HTR-8/SVneo (cell line): ENCODE measurements at places on chromosomes 3 and 15.

- DNase-seq: no peak
Measured at GRCh38 chr15:85891470-85891869, 96.7 kb upstream of the KLHL25 start.

DNA sequence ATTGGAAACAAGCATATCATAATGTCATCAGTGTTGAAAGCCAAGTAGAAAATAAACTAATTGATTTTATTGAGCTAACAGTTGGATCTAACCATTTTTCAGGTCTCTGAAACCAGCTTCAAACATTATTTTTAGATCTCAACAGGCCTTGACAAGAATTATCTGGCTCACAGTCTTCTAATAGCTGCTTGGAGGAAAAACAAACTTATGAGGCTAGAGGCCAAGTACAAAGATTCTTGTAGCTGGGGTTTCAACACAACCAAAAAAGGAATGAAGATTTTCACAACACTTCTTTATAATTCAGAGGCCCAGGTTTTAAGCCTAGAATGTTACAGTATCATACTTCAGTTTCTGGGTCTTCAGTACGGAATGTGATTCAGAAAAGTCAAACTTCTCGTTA, 3.7 kb downstream of the SETMAR start:
- no peak for DNase-seq

GRCh38 chr3:11297126-11297525, 24.9 kb downstream of the ATG7 start:
- no peak for DNase-seq

DNA sequence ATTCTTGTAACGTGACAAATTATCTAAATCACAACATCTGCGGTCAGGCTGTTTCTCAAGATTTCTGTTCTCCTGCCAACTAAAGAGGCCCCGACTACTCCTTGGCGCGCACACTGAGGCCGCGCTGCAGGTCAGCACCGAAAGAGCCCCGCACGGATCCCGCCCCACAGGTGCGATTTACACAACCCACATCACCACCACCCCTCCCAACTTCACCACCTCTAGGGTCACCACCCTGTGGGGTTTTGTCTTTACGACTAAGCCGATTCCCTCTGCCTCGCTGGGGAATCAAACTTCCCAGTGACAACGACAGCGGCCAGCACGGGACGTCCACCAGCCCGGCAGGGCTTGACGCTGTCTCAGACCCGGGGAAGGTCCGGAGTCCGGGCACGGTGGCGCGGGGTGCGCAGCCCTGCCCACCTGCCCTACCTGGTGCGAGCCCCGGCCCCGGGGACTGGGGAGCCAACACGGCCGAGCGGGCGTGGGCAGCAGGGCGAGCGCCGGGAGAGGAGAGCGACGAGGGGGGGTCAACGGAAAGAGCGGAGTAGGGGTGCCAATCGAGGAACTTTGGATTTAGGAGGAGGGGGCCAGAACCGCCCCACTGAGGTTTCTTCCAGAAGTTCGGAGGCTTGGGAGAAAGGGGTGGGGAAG, 764 bp downstream of the UACA start:
- peak; percentile 35 for DNase-seq

GRCh38 chr3:84245789-84246188, 713.0 kb upstream of the CADM2 start:
- no peak for DNase-seq

- no peak for DNase-seq
Measured at GRCh38 chr3:40306336-40306735, 3.2 kb upstream of the EIF1B start.

GRCh38 chr3:194982472-194982871, 288.5 kb downstream of the XXYLT1 start:
- no peak for DNase-seq

DNA sequence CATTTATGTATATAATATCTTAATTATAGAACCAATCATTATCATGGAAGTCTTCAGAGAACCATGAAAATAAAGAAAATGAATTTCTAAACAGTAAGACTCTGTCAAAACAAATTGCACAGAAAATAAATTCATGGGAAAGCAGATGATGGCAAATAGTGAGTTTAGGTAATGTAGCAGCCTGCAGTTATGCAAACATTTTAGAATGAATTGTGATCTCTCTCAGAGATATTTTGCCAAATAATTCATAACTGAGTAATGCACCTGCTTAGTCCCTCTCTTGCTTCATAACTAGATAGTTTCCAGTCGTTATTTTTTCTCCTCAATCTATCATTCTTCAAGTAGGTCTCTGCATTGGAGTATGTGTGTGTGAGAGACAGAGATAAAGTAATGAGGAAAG, 492.7 kb upstream of the THBS1 start:
- DNase-seq: no peak

DNA sequence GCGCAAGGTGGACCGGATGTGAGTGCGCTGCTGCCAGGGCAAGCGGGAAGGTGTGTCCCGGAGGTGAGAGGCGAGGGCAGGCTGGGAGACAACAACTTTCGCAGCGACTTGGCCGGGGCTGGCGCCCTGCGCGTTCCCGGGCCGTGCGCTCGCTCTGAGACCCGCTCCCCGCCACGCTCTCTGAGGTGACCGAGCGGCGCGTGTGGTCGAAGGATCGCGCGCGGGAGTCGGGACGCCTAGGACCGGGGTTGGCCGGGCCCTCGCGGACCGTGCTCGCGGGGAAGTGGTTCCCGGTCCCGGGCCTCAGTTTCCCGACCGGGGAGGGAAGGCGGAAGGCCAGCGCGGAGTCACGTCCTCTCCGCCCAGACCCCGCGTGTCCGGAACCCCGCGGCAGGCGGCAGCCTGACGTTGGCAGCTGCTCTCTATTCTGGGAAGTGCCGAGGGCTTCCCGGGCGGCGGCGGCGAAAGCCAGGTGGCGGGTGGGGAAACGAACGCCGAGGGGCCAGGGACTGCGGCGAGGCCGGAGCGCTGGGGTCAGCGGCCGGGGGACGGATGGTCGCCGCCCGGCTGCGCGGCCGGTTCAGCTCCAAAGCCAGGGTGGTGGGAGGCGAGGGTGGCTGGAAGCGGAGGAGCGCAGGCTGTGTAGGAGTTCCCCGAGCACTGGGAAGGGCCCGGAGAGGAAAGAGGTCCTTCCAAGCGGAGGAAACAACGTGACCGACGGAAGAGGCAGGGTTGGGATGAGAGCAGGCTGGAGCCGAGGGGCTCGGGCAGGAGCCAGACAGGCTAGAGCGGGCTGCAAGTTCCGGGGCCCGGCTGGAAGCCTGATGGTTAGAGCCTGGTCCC, 1.0 kb upstream of the IGF2BP2 start:
- no peak for DNase-seq

GRCh38 chr3:129603991-129604749, 2.3 kb downstream of the PLXND1 start:
- no peak for DNase-seq

- no peak for DNase-seq
Measured at GRCh38 chr3:154095832-154096421, 25.3 kb upstream of the ARHGEF26 start.

DNA sequence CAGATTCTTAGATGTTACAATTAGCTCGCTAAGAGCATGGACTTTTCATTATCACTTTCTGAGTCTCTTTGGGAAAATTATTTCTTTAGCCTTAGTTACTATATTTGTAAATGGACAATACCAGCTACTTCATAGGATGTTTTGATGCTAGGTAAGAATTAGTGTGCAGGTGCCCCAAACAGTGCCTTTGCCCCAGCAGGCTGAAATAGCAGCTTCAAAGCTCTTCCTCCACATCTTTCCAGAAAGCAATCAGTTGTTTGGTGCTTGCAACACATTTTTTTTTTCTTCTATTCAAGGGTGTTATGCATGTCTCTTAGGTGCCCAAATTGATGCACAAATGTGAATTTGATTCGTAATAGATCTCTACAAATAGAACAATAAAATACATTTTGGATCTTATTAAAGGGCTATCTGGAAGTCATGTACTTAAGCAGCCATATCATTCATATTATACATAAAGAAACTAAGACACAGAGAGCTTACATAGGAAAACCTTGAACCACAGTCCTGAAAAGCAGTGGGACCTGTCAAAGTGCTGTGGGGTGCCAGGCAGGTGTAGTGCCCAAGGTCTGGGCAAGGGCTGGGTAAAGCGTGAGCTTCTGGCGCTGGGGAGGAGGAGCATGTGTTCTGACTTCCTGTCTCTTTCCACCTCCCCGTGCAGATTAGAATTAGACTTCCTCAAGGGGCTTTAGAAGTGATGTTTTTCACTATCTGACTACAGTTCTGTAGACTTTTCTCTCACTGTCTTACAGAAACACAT, 62.9 kb downstream of the FNDC3B start:
- DNase-seq: no peak

DNA sequence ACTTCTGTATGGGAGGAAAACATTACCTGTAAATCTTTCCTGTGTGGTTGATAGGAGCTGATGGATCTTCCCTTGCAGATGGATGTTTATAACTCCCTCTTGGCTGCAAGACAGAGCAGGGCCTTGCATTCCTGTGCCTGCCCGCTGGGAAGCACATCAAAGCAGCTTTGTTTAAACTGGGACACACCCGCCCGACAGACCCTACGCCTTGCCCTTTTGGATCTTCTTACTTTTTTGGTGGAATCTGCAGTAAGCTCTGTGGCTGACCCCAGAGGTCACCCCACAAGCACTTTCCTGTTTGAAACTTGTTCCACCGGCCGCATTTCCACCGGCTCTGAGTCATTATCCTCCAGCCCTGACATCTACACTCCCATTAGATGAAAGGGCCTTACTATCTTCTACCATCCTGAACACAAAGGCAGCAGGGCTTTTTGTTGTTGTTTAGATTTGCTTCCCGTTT, 244.1 kb upstream of the STT3B start:
- DNase-seq: peak; percentile 28

DNA sequence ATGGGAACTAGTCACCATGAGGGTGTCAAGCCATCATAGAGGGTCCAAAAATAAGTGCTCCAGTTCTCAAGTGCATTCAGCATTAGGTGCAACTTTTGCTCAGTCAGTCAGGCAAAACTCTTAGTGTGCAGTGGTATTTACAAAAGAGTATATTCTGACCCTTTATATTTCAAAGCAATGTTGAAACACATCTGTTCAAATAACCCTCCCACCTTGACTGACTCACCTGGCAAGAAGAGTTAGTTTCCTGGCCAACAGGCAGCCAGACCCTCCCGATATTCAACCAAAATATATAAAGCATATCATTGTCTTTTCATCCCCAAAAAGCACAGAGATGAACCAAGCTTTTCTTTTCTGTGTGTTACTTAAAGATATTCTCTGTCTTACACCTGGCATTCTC, 7.6 kb upstream of the COL8A1 start:
- no peak for DNase-seq

DNA sequence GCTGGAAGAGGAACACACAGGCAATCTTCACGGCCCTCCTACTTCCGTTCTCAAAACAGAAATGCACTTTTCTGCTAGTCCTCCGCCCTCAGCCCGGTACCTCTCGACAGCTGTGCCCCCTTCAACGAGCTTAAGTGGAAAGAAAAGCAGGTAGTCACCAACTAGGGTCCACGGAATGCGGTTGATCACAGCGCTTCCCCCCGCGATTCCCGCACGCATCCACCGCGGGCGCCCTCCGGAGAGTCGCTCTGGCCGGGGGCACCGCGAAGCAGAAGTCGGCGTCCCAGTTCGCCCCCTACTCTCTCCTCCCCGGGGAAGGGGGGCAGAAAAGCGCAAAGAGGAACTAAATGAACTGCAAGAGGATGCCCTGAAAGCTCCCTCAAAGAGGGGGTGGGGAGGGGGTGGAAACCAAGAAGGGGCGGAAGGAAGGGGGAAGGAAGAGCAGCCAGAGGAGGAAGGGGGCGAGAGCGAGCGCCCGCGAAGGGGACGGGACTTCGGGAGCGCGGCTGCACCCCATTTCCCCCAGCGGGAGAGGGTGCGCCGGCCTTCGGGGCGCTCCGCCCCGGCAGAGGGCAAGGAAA, 738 bp downstream of the ACAP2 start:
- DNase-seq: peak; percentile 19

GRCh38 chr3:58688574-58688973, 22.0 kb upstream of the FAM3D start:
- DNase-seq: no peak
